ENCODE measurements at places on chromosomes 1 and 21.

DNA sequence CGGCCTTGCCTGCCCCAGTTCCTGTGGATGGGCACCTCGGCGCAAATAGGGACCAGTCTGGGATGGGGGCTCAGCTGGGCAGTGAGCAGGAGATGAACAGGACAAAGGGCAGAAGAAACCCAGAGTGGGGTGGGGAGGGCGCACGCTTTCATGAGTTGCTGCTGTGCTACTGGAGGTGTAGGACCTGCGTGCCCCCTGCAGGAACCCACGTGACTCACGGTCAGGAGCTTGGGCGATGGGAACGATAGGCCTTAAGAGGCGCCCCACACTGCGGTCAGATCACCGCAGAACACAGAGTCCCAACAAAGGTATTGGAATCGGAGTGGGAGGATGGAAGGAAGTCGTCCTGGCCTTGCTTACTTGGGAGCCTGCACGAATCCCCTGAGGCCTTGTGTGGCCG is 17.2 kb downstream of the PRDM15 start:
- DNase-seq = no peak

- no peak for DNase-seq
Measured at GRCh38 chr1:214514032-214514818, 37.2 kb downstream of the PTPN14 start.

DNA sequence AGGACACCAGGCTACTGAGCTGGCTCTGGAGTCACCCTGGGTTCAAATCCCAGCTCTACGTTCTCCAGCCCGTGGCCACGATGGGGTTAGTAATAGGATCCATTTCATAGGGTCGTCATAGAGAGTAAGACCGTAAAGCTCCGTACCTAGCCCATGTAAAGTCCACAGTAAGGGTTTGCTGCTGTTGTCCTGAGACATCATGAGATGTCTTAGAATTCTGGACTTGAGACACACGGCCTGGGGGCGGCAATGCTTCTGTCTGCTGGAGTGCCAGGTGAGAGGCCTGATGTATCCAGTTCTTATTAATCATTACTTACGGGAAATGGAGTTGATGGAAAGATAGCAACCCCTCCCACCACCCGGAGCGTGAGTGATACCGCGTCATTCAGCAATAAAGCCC is 3.6 kb downstream of the TCP10L start:
- DNase-seq = no peak

GRCh38 chr1:210371916-210372315 is 43.2 kb downstream of the HHAT start:
- no peak for DNase-seq

DNA sequence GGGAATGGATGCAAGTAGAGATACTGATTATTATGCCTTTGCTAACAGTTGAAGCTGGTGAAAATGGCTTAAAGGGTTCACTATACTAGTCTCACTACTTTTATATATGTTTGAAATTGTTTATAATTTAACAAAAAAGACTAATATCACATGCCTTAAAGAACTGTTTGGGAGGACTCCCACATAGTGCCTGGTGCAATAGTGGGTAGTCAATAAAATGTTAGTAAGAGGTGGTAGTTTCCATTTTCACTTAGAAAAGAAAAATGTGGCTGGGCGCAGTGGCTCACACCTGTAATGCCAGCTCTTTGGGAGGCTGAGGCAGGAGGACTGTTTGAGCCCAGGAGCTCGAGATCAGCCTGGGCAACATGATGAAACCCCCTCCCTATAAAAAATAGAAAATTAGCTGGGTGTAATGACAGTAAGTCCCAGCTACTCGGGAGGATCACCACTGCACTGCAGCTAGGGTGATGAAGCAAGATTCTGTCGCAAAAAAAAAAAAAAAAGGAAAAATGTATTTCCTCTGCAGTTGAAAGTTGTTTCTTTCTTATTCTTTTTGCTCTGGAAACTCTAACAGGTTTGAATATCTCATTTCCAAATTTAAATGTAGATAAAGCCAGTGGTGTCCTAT is 24.5 kb downstream of the C21orf91 start:
- DNase-seq = no peak

DNA sequence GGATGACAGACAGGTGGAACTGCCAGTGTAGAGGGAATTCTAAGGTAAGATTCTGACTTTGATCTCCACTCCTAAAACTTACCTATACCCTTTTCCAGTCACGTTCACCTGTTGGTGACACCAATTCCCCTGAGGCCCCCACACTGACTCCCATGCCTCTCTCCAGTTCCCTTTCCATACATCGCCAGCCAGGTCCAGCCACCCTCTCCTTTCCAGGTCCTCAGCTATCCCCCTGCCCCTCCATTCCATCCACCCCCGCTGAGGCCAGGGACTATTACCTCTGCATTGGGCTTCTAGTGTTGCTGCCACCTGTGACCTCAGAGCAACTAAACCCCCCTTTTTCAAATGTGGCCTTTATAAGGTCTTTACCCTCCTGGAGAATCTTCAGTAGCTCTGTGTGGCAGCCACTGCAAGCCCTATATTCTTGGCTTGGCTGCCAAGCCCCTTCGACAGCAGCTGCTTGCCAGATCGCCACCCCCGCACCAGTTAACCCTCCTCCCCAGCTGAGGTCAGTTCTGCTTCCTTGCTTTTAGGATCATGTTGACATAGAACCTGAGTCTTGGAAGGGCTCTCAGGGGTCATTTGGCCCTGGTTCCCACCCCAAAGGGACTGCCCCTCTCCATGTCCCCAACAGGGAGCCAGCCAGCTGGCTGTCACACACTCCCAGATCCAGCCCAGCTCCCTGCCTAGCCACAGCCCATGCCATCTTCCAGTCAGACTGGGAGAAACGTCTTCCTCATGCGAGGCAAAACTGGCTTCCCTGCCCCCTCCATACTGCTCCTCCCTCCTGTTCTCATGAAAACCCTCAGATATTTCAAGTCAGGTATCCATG is 14.7 kb downstream of the CSF1 start:
- no peak for DNase-seq

GRCh38 chr1:2468540-2468939 is 7.5 kb upstream of the PLCH2 start:
- no peak for DNase-seq

DNA sequence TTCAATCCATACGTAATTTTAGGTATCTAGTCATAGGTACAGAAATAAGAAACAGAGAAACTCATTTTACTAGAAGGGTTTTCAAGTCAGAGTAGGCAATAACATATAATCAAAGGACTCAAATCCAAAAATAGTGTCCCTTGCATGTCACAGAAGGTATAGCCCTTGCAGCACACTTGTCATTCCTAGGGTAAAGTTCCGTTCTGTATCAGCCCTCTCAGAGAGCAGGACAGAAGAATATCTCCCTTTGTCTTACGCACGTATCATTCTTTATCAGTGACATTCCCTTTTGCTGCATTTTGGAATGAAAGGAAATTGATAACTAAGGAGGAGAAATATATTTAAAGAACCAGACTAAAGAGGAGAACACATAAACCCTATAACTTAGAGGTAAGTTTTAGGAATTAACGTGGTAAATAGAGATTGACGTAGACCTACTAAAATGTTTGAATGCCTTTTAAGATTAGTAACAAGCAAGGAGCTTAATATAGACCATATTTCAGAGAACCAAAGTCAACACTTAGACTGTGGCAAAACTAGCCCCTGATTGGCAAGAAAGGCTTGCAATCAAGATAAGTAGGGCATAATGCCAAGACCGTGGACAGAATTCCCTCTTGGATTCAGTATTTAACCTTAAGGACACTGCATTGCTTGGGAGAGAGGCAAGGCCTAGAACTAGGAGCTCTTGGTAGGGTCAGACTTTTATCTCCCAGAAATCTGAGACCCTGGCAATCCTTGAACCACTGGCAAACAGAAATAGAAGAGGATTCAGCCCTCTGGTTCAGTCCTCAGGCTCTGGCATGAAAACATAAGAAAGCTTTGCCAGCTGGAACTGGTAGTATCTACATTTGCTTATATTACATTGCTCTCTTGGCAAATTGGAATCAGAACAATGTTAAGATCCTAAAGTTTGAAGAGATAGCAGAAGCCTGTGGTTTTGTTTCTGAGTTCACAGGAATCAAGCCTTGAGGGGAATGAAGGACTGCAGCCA is 232.1 kb downstream of the ASTN1 start:
- no peak for DNase-seq

GRCh38 chr1:166087734-166088571 is 78.8 kb downstream of the FAM78B start:
- no peak for DNase-seq

DNA sequence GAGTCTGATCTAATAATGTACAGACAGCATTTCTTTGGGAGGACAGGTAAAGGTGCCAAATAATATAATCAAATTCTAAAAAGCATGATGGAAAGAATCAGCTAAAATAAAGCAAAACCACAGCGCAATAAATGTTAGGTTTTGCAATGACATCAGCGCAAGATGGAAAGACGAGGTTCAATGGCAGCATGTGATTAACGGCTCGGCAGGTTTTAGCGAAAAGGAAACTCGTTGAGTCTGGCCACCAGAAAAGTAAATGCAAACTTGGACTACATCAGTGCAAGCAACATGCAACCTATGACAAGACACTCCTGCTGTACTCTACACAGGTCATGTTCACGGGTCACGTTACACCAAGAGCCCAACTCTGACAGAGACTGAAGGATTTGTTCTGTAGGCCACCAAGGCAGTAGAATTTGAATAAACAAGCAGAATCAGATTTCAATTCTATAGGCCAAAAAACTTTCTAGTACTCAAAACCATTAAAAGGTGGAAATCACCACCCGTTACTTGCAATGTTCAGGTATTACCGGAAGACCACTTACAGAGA is 4.5 kb downstream of the SIPA1L2 start:
- DNase-seq = no peak

DNA sequence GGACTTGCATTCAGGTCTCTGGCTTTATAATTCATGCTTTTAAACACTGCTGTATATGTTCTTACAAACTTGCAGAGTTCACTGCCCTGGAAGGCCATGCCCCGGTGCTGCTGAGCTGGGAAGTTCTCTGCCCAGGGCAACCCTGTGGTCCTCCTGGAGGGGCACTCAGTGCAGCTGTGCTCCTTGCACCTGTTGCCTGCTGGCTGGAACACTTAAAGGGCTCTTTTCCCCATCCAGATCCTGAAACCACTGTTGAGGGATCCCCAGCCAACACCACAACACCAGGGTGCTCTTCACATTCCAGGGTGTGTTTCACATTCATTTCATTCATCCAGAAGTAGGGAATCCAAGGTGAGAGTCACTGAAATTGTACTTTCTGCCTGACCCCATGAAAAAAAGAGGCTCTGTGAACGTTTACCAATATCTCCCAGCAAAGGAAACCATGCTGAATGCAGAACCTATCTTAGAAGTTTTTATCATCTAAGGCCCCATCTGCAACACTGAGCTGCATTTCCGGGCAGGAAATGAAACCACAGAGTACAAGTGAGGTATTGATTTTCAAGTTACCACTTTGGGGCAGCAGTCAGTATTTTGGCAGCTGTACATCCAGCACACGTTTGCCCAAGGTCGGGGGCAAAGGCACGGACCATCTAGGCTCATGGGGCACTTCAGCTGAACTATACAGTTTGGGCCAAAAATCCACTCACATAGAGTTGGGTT is 16.4 kb upstream of the KIAA0040 start:
- no peak for DNase-seq

- no peak for DNase-seq
Measured at GRCh38 chr21:31354122-31354521, 10.1 kb upstream of the TIAM1 start.

- no peak for DNase-seq
Measured at GRCh38 chr1:31302709-31303441, 6.0 kb downstream of the ZCCHC17 start.

DNA sequence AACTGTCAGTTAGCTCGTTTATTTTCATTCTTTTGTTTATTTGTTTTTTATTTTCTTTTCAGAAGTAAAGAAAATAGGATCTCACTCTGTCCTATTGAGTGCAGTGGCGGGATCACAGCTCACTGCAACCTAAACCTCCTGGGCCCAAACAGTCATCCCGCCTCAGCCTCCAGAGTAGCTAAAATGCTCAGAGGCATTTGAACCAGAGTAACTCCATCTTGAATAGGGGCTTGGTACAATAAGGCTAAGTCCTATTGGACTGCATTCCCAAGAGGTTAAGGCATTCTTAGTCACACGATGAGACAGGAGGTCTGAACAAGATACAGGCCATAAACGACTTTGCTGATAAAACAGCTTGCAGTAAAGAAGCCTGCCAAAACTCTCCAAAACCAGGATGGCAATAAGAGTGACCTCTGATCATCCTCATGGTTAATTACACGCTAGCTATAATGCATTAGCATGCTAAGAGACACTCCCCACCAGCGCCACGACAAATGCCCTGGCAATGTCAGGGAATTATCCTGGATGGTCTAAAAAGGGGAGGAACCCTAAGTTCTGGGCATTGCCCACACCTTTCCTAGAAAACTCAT is 13.1 kb upstream of the COP1 start:
- DNase-seq = no peak

DNA sequence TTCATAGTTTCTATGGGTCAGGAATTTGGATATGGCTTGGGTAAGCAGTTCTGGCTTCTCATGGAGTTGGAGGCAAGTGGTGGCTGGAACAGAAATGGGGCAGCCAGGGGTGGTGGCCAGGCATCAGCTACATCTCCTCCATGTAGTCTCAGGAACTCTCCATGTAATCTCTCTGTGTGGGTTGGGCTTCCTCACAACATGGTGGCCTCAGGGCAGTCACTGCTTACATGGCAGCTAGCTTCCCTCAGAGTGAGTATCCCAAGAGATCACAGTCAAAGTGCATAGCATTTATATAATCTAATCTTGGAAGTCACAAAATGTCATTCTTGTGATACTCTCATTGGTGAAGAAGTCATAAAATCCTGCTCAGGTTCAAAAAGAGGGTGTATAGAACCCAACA is 25.7 kb downstream of the MR1 start:
- DNase-seq = no peak

- DNase-seq = no peak
Measured at GRCh38 chr1:7552402-7552801, 218.7 kb upstream of the VAMP3 start.

DNA sequence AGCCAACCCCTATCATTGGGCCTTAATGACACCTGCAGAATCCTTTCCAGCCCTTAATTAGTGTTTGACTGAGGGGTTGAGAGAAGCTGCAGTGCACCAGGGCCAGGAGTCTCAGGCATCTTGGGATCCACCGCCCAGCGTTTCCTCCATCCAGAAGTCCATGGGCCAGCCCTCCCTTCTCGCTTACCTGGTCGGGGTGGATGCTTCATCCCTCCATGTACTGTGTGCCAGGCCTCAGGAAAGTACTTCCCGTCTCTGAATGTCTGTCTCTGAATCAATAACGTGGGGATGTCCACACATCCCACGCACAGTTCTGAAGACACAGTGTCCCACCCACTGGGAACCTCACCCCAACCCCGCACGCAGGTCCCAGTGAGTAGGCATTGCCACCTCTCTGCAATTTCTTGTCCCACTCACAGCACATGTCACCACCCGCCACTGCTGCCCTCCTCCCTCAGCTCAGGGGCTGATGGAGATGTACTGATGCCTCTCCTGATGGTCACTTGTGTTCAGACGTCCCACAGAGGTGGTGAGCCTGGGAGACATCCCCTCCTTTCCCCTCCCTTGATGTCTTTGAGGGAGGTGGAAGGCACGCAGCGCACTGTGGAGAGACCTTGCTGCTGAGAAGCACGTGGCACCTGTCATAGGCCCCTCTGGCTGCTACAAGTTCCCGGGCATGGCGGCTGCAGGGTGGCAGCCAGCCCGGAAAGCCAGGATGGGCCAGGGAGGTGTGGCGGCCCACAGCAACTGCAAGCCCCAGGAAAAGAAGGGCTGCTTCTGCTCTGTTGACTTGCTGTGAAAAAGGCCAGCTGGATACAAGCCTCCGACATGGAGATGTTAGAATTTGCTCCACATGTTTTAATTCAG is 29.4 kb upstream of the PRSS38 start:
- no peak for DNase-seq

GRCh38 chr1:231750818-231751362 is 124.3 kb downstream of the DISC1 start:
- DNase-seq = no peak

- no peak for DNase-seq
Measured at GRCh38 chr21:18449605-18450550, 46.3 kb upstream of the TMPRSS15 start.

Data from posterior cingulate gyrus (tissue), 11 donors.